ENCODE measurements at places on chromosomes 1 and 21.

- peaks cover 15% of the 10 kb centered on the region for H3K4me1 ChIP-seq
- no peaks in the 10 kb centered on the region for H3K27me3 ChIP-seq
- H3K36me3 ChIP-seq = no peaks in the 10 kb centered on the region
- DNase-seq = no peak
- no peak overlapping the region for H3K4me3 ChIP-seq
Measured at GRCh38 chr1:93770640-93771039, 89.0 kb upstream of the BCAR3 start.

- no peaks in the 10 kb centered on the region for H3K27me3 ChIP-seq
- peak overlapping the region; percentile 53 for H3K4me3 ChIP-seq
- DNase-seq = peak; percentile 94
- peak overlapping the region; percentile 87 for H3K27ac ChIP-seq
- peaks cover 49% of the 10 kb centered on the region for H3K4me1 ChIP-seq
Measured at GRCh38 chr1:155859881-155860871, 809 bp downstream of the SYT11 start.

- no peaks in the 10 kb centered on the region for H3K36me3 ChIP-seq
- no peaks in the 10 kb centered on the region for H3K4me1 ChIP-seq
- H3K27ac ChIP-seq = no peak overlapping the region
Measured at GRCh38 chr1:88056881-88057280, 627.2 kb upstream of the PKN2 start.

DNA sequence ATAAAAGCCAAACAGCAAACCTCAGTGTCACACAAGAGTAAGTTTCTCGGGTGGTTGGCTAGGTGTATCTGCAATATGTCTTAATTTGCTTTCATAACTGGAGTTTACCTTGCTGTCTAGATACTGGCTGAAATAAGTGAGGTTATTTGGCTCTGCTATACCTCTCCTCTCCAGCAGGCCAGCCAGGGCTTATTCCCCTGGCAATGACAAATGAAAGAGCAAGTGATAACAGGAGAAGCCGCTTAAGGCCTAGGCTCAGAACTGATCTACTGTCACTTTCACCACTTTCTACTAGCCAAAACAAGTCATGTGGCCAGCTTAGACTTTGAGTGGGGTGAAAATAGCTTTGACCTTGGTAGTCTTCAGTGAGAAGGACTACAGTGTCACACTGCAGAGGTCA, 4.8 kb upstream of the RPE65 start:
- H3K4me1 ChIP-seq = no peaks in the 10 kb centered on the region
- DNase-seq = peak; percentile 26
- no peak overlapping the region for H3K4me3 ChIP-seq
- no peaks in the 10 kb centered on the region for H3K27me3 ChIP-seq
- no peak overlapping the region for H3K27ac ChIP-seq

- H3K4me1 ChIP-seq = peaks cover 31% of the 10 kb centered on the region
- no peak overlapping the region for H3K4me3 ChIP-seq
- no peaks in the 10 kb centered on the region for H3K27me3 ChIP-seq
- no peaks in the 10 kb centered on the region for H3K36me3 ChIP-seq
- no peak overlapping the region for H3K27ac ChIP-seq
Measured at GRCh38 chr1:235051521-235051920, 77.1 kb downstream of the TOMM20 start.

- H3K27ac ChIP-seq = no peak overlapping the region
- DNase-seq = no peak
- no peaks in the 10 kb centered on the region for H3K4me1 ChIP-seq
- no peaks in the 10 kb centered on the region for H3K36me3 ChIP-seq
- no peak overlapping the region for H3K4me3 ChIP-seq
- peaks cover 11% of the 10 kb centered on the region for H3K27me3 ChIP-seq
Measured at GRCh38 chr1:152533327-152533938, 19.2 kb downstream of the CRCT1 start.

DNA sequence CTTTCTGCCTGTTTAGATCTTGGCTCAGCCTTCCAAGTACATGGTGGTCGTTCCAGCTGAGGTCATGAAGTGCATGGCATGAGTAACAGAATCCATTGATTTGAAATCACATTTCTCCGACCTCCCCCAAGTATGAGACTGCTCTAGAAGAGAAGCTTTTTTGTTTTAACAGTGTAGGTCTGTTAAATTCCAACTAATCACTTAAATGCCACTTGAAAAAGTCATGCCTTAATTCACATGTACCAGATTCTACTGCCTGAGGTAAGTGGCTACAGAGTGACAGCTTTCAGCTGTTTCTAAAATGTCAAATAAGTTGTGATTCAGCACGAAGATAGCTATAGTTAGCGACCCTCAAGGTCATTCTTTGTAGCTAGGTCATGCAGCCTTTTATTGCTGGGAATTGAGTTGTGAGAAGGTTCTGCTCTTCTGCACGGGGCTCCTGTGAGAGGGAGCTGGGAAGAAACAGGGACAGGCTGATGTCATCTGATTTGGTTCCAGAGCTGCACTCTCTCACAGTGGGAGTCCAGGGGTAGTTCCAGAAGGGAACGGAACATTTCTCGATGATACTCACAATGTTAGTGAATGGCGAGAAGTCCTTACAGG, 112.7 kb downstream of the VPS13D start:
- DNase-seq = peak; percentile 33
- H3K36me3 ChIP-seq = peaks cover 6% of the 10 kb centered on the region
- H3K4me1 ChIP-seq = peaks cover 63% of the 10 kb centered on the region
- H3K27ac ChIP-seq = peak overlapping the region; percentile 66
- peak overlapping the region; percentile 43 for H3K4me3 ChIP-seq
- H3K27me3 ChIP-seq = no peaks in the 10 kb centered on the region

DNA sequence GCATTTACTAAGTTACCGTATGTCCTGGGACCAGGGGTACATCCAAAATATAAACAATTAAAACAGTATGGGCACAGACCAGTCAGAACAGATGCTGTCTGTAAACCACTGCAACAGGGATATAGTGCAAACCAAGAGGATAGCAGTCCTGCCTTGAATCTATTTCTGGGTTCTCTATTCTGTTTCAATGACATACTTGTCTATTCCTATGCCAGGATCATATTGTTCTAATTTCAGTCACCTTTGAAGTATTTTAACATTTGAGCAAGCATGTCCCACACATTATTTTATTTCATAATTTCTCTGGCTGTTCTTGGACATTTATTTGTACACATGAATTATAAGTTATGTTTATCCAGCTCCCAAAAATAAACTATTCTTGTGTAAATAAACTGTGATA, 28.2 kb upstream of the SYDE2 start:
- DNase-seq = no peak
- H3K27ac ChIP-seq = peak overlapping the region; percentile 73
- H3K27me3 ChIP-seq = no peaks in the 10 kb centered on the region
- H3K36me3 ChIP-seq = no peaks in the 10 kb centered on the region
- no peak overlapping the region for H3K4me3 ChIP-seq
- peaks cover 21% of the 10 kb centered on the region for H3K4me1 ChIP-seq

GRCh38 chr1:81007024-81007423, 793.7 kb upstream of the ADGRL2 start:
- no peak for DNase-seq
- H3K4me1 ChIP-seq = no peaks in the 10 kb centered on the region
- no peaks in the 10 kb centered on the region for H3K27me3 ChIP-seq
- no peak overlapping the region for H3K4me3 ChIP-seq

- H3K4me3 ChIP-seq = no peak overlapping the region
- H3K27ac ChIP-seq = peak overlapping the region; percentile 92
Measured at GRCh38 chr1:207025146-207025880, 7.2 kb downstream of the C1orf116 start.

GRCh38 chr1:41590331-41590730, 105.8 kb upstream of the EDN2 start:
- H3K36me3 ChIP-seq = no peaks in the 10 kb centered on the region
- H3K4me1 ChIP-seq = no peaks in the 10 kb centered on the region
- DNase-seq = no peak
- no peak overlapping the region for H3K27ac ChIP-seq
- no peak overlapping the region for H3K4me3 ChIP-seq

GRCh38 chr1:173555651-173556305, 47.1 kb downstream of the SLC9C2 start:
- no peaks in the 10 kb centered on the region for H3K4me1 ChIP-seq
- no peak for DNase-seq
- H3K27ac ChIP-seq = no peak overlapping the region
- H3K4me3 ChIP-seq = no peak overlapping the region

DNA sequence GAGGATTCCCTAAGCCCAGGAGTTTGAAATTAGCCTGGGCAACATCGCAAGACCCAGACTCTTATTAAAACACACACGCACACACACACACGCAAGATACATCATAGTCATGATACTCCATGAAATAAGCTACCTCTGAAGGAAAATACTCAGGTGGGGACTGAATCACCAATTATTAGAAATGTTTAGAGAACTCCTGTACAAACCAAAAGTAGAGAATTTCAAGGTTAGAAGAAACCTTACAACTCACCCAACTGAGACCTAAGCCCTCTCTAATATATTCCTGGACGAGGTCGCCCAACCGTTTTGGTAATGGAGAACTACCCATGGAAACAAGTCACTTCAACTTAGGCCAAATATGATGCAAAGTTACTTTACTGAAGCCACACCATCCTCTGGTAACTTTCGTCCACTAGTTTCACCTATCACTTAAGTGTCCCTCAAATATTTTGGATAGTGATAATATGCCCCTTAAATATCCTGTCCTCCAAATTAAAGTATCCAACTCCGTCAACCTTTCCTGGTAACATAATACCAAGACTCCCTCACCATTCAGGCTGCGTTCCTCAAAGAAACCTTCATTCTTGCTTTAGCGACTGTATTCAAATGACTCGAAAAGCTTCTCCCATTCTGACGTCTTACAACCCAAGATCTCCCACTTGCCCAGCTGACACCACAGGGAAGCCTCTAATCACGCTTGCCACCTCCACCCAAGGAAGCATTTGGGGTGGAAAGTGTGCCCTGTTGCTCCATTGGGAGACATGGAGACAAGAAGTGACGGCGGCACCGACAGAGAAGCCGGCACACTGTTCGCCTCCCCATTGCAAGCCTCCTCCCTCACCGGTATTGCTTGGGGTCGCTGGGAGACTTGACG, 856 bp downstream of the NRDC start:
- H3K27me3 ChIP-seq = no peaks in the 10 kb centered on the region
- H3K4me3 ChIP-seq = peak overlapping the region; percentile 96
- peaks cover 37% of the 10 kb centered on the region for H3K4me1 ChIP-seq
- H3K36me3 ChIP-seq = peaks cover 7% of the 10 kb centered on the region
- peak overlapping the region; percentile 97 for H3K27ac ChIP-seq

DNA sequence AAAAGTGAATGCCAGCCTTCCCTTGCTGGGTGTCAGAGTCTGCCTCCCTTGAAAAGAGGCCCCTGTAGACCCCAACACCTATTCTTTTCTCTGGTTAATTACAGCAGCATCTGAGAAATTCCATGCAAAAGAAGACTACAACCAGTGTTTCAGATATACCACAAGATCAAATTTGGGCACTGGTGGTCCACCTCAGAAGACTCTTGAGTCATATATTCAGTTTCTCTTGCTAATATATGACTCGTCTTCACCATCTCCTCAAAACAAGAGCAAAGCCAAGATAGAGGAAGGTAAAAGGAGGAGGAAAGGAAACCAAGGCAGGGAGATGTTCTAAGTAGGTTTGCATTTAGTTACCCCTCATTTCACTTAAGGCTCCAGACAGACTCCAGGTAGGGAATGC, 259.9 kb downstream of the ZNF648 start:
- H3K27me3 ChIP-seq = no peaks in the 10 kb centered on the region
- H3K4me3 ChIP-seq = no peak overlapping the region
- no peak for DNase-seq
- H3K27ac ChIP-seq = no peak overlapping the region

DNA sequence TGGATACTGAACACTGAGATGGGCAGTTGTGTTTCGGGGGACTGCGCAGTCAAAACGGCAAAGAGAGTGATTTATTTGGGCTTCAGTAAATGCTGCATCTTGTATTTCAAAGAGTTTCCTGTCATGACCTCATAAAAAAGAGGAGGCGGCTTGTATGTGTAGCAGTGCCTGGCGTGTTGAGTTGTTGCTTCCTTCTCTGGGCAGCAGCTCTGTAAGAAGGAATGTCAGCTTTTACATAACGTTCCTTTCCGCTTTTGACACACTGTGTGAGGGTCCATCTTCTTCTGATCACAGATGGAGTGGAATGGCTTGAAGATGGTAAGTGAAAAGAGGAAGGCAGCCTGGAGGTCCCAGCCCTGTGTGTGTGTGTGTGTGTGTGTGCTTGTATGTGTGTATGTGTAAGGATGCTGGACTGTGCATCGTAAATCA, 941 bp downstream of the ELAVL4 start:
- H3K4me3 ChIP-seq = no peak overlapping the region
- no peaks in the 10 kb centered on the region for H3K4me1 ChIP-seq
- H3K27me3 ChIP-seq = peaks cover 78% of the 10 kb centered on the region
- H3K27ac ChIP-seq = no peak overlapping the region
- no peak for DNase-seq
- no peaks in the 10 kb centered on the region for H3K36me3 ChIP-seq

DNA sequence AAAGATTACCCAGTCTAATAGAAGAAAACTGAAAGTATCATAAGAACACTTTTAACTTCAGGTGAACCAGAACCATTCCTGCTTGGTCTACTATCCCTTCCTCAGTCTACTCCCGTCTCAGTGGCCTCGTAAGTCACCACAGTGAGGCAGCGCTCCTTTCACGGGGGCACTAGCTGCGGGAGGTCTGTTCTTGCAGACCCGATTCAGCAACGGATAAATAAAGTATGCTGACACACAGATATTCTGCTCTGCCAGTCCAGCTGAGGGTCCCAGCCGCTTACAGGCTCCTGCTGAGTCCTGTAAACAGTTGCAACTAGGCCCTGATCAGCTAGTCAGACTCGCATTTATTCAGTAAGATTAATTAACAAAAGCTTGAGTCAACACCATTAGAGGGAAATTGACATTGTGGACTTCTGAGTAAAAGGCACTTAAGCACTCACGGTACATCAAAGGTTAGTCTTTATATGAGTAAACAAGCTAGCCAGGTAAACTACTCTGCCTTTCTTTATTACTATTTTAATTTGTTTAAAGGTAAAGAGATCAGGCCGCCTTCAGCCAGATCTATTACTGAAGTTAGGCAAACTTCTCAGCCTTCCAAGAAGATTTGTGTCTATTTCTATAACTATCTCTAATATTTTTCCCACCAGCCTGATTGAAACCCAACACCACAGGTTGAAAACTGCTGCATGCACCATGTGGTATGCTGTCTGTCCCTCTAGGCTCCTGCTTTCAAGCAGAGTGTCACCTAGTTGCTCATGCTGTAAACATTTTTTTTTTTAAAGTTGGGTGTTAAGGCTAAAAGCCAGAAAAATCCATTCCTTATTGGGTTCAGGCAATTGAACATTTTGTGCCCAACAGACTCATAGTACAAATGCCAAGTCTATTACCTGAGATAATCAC, 87.7 kb downstream of the INTS7 start:
- H3K27me3 ChIP-seq = no peaks in the 10 kb centered on the region
- no peaks in the 10 kb centered on the region for H3K4me1 ChIP-seq
- DNase-seq = no peak
- H3K27ac ChIP-seq = no peak overlapping the region
- H3K4me3 ChIP-seq = no peak overlapping the region

DNA sequence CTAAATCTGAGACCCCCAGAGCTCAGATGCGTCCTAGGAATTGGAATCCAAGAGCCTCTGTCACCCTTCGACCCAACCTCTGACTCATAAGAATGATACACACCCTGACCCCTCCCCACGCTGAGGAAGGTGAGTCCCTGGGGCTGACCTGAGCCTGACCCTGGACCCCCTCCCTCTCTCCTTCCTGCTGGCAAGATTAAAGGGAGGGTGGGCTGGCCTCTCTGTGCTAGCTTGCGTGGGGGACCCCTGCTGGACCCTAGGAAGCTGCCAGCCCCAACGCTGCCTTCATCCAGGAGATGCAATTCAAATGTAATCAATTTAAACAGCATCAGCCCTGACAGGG, 627 bp downstream of the PLEKHA6 start:
- no peaks in the 10 kb centered on the region for H3K36me3 ChIP-seq
- no peak overlapping the region for H3K27ac ChIP-seq
- peaks cover 40% of the 10 kb centered on the region for H3K4me1 ChIP-seq
- no peaks in the 10 kb centered on the region for H3K27me3 ChIP-seq
- H3K4me3 ChIP-seq = peak overlapping the region; percentile 30
- DNase-seq = no peak
